ENCODE measurements at places on chromosomes 4 and X.

GRCh38 chrX:97672608-97673007 lies 788.9 kb downstream of the RPA4 start:
- DNase-seq = no peak

DNA sequence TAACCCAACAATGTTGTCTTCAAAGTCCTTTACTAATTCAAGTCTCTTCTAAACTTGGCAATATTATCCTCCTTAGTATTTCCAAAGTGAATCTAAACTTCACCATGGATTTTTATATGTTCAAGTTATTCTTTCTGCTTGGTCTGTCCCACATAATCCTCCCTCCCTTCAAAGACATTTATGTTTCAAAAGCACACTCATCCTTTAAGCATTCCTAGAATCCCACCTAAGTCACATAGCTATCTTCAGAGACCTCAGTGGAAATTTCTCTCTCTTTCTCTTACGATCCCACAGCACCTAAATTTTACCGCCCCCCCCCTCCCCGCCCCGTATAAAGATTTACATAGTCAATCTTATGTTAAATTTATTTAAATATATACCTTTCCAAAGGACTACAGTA lies 314.9 kb upstream of the GRIA3 start:
- DNase-seq = no peak

DNA sequence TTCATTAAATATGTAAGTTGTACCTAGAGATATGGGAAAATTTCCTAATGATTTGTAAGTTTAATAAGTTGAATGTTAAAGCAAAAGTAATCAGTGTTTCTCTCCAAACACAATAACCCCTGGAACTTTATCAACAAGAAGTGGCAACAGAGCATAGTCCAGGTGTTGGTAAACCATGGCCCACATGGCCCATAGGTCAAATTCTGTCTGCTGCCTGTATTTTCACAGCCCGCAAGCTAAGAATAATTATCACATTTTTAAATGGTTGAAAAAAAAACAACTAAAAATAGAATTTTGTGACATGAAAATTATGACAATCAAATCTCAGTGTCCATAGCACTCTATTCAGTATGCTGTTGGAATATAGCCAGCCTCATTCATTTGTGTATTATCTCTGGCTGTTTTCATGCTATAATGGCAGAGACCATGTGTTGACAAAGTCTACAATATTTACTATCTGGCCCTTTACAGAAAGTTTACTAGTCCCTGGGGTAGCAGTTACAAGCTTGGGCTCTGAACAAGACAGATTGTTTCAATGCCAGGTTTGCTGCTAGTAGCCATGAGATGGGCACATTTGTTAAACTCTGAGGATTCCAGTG lies 395.8 kb downstream of the GASK1B start:
- DNase-seq = no peak

DNA sequence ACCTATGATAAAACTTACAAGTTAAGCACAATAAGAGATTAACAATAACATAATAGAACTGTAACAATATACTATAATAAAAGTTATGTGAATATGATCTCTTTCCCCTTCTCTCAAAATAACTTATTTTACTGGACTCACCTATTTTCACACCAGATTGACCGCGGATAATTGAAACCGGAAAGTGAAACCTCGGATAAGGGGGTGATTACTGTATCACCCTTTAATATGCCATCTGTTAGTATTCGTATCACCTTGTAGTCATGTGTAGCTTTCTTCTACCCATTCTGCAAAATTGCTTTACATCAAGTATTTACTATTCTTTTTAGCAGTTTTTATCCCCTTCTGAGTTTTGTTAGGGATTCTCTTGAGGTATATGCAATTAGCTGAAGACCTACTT lies 1.8 kb downstream of the SPCS3 start:
- DNase-seq = no peak

DNA sequence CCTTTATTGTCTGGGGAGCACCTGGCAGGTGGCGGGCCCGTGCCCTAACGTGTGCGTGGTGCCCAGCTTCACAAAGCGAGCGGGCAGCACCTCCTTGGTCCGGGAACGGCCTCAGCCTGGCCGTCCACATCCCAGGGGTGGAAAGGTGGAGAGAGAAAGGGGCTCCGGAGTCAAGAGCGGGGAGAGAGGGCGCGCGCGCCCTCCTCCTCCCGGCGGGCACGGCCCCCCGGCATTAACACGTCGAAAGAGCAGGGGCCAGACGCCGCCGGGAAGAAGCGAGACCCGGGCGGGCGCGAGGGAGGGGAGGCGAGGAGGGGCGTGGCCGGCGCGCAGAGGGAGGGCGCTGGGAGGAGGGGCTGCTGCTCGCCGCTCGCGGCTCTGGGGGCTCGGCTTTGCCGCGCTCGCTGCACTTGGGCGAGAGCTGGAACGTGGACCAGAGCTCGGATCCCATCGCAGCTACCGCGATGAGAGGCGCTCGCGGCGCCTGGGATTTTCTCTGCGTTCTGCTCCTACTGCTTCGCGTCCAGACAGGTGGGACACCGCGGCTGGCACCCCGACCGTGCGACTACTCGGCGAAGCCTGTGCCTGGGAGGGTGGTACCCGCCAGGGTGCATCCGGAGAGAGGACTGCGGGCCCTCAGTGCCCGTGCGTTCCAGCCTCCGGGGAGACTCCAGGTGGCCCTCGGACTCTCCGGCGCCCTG lies at the start of gene KIT:
Gene KIT, plus strand, starts transcription at position 407 of the 701 bp plus-strand sequence. Its CDS starts 58 bp downstream, at position 465.
- DNase-seq = no peak

DNA sequence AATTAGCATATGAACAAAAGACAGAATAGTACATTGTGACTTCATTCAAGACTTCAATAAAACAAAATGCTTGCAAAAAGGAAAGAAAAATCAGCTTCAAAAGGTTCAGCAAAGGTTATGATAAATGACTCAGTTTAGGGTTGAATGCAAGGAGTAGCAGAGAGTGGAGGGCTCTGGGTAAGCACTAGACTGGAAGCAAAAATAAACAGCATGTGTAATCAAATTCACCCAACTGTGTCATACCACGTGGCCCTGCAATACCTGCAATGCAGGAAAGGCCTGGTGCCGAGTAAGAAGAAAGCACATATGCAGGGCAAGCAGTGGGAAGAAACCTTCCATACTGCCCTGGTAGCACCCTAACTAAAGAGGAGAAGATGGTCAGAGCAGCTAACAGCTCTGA lies 88.7 kb downstream of the ATP11C start:
- no peak for DNase-seq

DNA sequence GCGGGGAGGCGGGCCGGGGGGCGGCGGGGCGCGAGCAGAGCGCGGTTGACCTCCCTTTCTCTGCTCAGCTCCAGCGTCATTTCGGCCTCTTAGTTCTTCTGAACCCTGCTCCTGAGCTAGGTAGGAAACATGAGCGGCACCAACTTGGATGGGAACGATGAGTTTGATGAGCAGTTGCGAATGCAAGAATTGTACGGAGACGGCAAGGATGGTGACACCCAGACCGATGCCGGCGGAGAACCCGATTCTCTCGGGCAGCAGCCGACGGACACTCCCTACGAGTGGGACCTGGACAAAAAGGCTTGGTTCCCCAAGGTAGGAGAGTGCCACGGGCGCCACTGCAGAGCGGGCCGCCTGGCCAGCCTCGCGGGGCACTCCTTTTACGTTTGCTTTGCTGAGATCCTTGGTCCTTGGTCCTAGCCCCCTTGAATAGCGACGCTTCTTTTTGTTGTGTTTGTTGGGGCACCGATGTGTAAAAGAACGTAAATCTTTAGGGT lies at the start of gene HTATSF1:
Gene HTATSF1, plus strand, starts transcription at position 37 of the 497 bp plus-strand sequence. Its CDS starts 93 bp downstream, at position 130.
- DNase-seq = no peak

GRCh38 chr4:183903021-183903760 lies 1.9 kb upstream of the STOX2 start:
- no peak for DNase-seq

DNA sequence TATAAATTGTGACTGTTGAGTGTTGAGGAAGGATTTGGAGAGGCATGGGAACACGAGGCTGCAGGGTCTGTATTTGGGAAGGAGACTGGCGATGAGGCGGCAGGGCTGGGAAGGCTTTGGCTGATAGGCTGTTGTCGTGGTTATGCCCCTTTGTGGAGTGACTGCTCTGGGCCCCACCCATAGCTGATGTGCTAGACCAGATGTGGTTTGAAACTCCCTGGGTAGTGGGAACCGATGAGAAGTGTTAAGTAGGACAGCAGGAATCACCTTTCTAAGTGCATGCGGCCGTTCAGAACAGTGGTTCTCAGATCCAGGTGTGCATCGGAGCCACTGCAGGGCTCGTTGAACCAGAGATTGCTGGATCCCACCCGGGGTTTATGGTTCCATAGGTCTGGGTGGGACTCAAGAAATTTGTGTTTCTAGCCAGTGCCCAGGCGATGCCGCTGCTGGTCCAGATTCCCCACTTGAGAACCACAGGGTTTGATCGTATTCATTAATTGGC lies 42.3 kb downstream of the TBC1D14 start:
- DNase-seq = no peak

DNA sequence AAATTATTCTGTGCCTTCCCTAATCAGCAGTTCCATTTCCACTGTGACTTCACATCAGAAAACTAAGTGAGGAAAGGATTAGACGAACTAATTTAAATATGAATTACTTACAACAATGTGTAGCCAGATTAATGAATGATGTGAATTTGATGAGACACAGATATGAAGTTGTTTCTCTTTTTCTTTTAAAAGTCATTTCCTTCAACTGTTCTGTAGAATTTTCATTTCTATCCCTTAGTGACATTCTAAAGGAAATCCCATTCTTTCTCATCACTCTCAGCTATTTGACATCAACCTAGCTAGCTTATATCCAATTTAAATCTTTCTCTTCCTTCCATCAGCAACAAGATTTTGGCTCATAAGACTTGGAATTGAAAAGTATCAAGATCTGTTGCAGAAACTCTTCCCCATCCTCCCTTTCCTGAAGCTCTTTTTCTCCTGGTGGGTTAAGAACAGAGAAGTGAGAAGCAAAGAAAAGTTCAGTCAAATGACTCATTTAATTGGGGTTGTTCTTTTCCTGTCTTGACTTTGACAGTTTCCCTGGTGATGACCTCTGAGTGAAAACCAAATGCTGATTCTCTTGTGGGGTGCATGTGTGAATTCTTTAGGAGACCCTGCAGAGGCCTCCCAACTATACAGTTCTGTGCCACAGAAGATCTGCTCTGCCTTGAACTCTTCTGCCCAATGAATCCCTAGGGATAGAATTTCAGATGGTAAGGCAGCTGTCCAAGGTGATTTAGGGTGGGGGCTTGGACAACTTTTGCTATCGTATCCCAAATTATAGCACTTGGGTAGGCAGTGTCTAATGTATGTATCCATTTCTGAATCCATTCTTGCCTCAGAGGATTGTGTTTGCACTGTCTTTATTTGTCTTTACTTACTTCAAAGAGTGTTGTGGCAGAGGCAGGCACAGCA lies 232.5 kb upstream of the GPRIN3 start:
- DNase-seq = no peak

All from activated CD4-positive, CD25-positive, alpha-beta regulatory T cell treated with anti-CD3 and anti-CD28 coated beads, Interleukin-2, amount 50 U/mL, for 16 hours (primary cell).